ENCODE measurements at places on chromosomes 11 and 22.
A peak's percentile ranks its signal among the peaks of the same experiment; 100 is the strongest.

DNA sequence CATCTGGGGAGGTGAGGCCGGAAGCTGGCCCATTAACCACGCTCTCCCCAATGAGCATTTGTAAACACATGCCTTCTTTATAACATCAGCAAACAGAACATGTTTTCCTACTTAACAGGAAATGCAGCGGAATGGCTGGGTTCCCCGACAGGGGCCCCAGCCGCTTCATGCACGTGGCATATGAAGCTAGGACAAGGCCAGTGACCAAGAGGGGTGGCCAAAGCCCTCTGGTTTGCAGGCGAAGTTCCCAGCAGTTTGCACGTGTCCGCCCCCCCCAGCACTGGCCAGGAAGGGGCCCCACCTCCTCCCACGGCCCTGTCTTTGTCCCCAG lies 38.7 kb upstream of the LINC01488 start:
- DNase-seq: no peak

- DNase-seq: peak; percentile 10
These were observed 71.3 kb downstream of the BCR start for GRCh38 chr22:23251445-23252093.

DNA sequence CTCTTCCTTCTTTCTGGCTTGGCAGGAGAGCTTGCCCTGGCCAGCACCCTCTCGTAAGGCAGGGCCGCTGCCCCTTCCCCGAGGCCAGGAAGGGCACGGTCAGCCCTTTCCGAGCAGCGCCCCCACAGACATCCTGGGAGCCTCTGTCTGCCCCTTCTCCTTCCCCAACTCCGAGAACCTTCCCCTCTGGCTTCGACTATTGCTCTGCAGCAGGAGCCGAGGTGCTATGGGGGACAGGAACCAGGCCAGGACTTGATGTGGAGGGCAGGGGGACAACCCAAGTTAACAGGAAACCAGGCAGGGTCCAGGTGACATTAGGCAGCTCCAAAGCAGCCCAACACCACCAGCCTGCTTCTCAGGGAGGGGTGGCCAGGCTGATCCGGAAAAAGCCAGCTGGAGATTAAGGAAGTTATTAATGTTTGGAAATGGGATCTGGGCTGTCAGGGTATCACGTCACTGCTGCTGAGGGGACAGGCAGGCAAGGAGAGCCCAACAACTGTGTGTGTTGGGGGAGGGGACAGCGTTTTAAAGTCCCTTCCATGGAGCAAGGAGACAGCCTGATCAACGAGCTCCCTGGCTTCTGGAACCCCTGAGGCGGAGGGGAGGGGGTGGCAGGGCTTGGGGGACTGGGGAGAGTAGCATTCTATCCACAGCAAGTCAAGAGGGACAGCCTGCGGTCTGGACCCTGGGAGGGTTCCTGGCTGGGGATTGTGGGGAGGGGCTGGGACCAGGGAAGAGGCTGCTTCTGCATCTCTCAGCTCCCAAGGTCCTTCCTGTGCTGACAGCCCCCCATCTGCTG lies 27.3 kb downstream of the SYT7 start:
- DNase-seq: peak; percentile 35

GRCh38 chr11:4368286-4368685 lies at the start of gene OR52B4:
Gene OR52B4, minus strand, starts transcription at chr11:4368386. Its CDS starts 91 bp downstream, at chr11:4368295.
- no peak for DNase-seq

- peak; percentile 56 for DNase-seq
These were observed 31.5 kb downstream of the KIAA0930 start for GRCh38 chr22:45208993-45209838.

DNA sequence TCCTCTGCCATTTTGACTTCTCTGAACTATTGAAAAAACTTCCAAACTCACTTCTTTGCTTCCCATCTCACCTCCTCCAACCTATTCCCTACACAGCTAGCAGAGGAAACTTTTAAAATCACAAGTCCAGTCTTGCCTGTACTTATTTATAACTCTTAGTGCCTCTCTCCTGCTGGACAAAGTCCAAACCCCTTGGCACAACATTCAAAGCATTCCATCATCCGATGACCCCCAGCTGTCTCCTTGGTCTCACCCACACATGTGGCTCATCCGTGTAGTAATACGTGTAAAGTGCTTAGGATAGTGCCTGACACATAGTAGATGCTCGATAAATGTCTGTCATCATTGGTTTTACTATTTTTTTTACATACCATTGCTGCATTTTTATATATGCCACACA lies 101.4 kb downstream of the PARVA start:
- DNase-seq: no peak

GRCh38 chr11:111081021-111081511 lies 164.5 kb upstream of the POU2AF2 start:
- DNase-seq: no peak

GRCh38 chr11:68977781-68978625 lies 2.8 kb downstream of the MRGPRD start:
- DNase-seq: no peak

GRCh38 chr22:49322861-49323622 lies 504.6 kb downstream of the BRD1 start:
- no peak for DNase-seq

DNA sequence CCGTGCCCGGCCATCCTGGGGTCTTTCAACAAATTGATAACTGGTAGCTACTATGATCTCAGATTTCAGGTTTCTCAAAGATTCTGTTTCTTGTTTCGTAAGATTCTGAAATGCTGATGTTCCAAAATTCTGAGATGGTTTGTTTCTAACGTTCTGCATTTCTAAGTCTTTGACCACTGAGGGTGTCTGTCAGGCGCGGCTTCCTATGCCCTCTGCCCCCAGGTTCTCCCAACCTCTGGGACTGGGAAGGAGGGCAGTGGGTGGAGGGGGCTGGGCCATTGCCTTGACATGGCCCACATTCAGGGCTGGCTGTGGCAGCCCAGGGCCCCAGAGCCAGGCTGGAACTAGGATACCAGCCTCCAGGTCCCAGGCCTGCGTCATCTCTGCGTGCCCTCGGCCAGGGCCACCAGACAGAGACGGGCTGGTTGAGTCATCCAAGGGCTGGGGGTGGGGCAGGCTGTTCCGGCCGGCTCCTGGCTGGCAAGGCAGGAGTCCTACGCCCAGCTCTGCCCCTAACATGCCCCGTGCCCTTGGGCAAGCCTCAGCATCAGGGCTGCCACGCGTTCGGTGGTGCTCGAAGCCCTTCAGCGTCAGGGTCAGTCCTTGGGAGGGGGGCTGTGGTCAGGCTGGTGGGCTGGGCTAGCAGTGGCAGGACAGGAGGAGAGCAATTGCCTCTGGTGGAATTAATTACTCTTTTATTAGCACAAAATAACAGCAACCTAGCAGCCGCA lies 5.2 kb downstream of the TMEM134 start:
- DNase-seq: no peak

GRCh38 chr22:40874016-40874415 lies 12.1 kb upstream of the DNAJB7 start:
- DNase-seq: no peak

DNA sequence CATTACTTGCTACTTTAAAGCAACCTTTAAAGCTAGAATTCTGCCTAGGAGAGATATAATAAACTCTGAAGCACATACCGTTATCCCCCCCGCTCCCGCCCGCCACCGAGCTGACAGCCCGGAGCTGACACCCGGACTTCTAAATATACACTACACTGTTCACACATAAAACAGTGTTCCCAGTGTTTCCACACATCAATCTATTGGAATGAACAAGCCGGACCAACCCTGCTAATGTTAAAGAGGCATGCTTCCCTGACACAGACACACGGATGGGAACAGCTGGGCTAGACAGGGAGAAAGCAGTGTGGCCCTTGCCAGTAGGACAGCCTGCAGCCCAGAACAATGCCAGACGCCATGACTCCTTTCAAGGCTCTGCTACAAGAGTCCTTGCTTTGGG lies 108.4 kb upstream of the CSNK2A3 start:
- DNase-seq: no peak

- DNase-seq: no peak
These were observed 393 bp downstream of the RELA start for GRCh38 chr11:65662247-65662798.

DNA sequence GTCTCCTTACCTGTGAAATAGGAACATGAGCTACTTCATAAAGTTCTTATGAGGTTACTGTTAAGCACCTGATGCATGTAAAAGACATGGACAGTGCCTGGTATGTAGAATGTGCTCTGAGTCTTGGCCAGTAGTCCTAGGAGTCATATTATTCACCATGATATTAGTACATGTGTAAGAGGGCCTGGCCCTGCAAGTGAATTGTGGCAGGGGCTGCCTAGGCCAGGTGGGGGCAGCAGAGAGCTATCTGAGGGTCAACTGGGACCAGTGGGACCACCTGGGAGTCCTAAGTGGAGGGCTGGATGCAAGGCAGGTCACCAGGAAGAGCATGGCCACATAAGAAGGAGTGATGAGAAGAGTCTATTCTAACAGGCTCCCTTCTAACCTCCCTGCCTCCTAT lies 529.5 kb downstream of the SOX6 start:
- DNase-seq: no peak

DNA sequence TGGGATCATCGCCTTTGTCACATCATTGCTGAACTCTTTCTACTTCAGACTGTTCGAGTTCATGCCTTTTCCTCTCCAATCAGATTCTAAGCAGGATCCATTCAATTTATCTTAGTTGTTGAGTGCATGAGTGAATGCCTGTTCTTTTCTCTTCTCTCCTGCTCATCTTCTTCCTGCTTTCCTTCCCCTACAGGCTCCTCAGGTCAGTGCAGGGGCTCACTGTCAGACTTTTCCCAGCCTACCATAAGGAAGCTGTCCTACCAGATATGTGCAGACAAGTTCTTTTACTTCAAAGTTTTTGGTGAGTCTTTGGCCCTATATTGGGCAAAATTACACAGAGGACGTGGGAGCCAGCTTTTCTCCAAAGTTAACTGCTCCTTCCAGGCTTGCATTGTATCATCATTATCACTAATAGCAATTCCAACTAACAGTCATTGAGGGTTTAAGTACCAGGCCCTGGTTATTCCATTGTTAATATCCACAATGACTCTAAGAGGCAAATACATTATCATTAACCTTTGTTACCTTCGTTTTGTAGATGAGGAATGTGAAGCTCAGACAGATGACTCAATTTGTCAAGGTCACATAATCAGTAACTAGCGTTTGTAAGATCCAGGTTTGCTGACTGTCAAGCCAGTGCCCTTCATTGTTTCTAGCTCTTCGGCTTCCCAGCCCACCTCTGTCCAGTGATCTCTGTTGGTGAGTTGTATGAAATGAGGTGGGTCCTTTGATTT lies 30.4 kb downstream of the OR6Q1 start:
- DNase-seq: no peak

DNA sequence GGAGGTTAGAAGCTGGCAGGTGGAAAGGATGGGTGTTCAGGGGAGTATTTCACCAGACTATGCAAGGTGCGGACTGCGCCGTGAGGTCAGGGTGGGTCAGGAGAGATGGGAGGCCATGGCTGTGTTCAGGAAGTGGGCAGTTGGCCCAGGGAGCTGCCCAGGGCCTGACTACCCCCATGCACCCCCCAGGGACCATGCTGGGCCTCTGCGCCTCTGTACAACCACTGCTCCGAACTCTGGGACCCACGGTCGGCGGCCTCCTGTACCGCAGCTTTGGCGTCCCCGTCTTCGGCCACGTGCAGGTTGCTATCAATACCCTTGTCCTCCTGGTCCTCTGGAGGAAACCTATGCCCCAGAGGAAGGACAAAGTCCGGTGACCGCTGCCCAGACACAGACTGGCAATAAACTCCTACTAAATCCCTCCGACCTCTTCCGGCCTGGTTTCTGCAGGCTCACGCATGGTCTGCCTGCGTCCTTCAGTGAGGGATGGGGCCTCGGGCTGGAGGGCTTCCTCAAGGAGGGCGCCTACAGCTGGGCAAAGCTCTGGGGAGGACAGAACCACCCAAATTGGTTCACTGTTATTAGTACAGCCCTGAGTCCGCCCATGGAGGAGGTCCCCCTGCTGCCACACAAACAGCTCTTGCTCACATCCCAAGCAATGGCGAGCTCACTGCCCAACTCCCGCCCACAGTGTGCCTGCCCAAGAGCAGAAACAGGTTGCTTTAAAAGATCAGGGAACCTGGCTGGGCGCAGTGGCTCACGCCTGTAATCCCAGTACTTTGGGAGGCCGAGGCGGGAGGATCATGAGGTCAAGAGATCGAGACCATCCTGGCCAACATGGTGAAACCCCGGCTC lies 4.2 kb downstream of the PHLDA2 start:
- no peak for DNase-seq

DNA sequence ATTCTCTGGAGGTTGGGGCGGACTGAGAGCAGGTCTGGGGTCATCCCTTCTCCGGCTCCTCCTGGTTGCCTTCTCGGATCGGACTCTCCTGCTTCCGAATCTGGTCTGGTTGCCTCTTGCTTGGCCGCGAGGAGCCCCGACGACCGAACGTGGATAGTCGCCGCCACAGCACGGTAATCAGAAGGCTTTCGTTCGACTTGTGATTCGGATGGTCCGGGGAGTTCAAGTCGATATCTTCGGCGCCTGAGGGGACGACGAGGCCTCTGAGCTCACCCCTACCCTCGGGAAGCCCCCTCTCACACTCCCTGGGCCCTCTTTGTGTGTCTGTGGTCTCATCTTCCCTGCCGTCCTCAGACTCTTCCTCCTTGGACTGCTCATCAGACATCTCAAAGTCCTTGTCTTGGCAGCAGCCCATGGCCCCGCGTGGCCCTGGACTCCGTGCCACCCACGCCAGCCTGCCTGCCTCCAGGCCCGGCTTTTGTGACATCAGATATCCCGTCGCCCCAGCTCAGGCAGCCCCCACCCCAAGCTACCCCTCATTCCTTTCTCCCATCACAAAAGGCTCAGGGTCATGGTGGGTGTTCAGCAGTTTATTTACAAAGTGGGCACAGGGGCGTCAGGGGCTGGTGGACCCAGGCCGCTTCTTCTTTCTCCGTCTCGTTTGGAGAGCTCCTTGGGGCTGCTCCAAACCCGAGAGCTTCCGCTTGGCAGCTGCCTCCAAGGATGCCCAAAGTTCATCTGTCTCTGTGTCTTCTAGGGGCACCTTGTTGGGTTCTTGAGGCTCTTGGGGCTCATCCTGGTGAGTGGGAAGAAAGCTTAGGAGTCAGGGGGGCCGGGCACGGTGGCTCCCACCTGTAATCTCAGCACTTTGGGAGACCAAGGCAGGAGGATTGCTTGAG lies at the start of gene TEX54:
Gene TEX54, minus strand, starts transcription at position 506 of the 899 bp plus-strand sequence.
- DNase-seq: no peak

DNA sequence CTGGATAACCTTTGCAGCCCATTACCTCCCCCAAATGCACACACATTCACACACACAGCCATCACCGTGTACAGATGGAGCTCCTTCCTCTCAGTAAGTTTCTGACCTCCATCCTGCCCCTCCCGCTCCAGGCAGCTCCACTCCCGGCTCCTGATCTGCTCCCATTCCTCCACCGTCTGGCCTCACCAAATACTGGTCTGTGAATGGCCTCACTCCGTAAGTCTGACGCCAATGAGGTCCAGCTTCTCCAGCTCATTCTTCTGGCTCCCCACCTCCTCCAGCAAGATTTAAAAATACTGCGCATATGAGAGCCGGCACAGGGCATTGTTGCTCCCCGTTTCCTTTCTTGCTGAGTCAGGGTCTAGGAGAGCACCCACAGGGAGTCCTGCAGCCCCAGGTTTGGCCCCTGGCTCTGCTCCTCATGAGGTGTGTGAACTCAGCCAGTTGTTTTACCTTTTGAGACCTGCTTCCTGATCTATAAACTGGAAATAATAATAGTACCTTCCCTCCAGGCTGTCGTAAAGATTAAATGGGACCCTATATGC lies 14.0 kb upstream of the TUB start:
- no peak for DNase-seq

- no peak for DNase-seq
These were observed 15.9 kb downstream of the PDGFD start for GRCh38 chr11:104148074-104148473.

- DNase-seq: no peak
These were observed 54.7 kb upstream of the LYVE1 start for GRCh38 chr11:10622957-10623791.

Data from NCI-H524 treated with DMSO at 0.1 percent for 48 hours (cell line).